ENCODE measurements at places on chromosomes 12 and 14.
A peak's percentile ranks its signal among the peaks of the same experiment; 100 is the strongest.

DNA sequence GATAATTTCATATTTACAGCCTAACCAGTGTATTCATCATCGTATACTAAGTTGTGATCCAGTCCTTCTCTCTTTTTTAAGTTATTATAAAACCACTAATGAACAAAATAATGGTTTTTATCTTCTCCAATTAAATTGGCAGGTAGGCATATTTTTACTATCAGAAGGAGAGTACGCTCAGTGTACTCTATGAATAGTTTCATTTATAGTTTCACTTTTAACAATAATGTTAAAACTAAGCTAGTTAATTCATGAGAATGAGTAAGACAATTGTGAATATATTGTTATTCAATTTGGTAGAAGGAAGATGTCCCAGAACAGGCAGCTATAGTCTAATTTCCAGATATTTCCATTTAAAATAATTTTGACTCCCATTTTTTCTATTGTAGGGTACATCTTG, 277.1 kb downstream of the RASSF9 start:
- DNase-seq: no peak

GRCh38 chr14:101476258-101476915, 84.9 kb upstream of the DIO3 start:
- no peak for DNase-seq

- DNase-seq: no peak
Observed at GRCh38 chr12:24625103-24625502, 323.8 kb downstream of the BCAT1 start.

DNA sequence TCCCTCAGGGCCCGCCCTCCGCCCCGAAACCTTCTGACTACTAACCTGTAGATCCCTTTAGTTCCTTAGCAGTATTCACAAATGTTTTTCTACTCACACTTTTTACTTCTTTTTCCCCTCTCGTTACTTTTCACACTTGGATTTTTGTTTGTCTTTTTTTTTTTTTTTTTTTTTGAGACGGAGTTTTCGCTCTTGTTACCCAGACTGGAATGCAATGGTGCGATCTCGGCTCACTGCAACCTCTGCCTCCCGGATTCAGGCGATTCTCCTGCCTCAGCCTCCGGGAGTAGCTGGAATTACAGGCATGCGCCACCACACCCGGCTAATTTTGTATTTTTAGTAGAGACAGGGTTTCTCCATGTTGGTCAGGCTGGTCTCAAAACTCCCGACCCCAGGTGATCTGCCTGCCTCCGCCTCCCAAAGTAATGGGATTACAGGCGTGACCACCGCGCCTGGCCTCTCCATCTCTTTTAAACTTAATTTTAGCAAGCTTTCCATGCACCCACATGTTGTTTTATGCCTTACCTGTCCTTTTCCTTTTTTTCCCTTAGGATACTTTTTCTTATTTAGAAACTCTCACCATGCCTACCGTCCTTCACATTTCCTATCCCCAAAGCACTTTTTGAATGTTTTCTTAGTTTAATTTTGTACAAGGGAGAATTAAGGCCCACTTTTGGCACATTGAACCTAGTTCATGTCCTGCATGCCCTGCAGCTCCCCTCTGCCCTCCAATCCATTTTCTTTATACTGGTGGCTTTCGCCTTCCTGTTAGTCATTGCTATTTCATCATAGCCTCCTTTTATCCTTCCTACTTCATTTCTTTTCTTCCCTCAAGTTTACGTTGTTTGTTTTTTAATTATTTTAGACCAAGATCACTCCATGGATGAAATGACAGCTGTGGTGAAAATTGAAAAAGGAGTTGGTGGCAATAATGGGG, 1.1 kb downstream of the SP1 start:
- peak; percentile 58 for DNase-seq

GRCh38 chr12:52867642-52868041, 18.8 kb upstream of the KRT78 start:
- DNase-seq: peak; percentile 79

DNA sequence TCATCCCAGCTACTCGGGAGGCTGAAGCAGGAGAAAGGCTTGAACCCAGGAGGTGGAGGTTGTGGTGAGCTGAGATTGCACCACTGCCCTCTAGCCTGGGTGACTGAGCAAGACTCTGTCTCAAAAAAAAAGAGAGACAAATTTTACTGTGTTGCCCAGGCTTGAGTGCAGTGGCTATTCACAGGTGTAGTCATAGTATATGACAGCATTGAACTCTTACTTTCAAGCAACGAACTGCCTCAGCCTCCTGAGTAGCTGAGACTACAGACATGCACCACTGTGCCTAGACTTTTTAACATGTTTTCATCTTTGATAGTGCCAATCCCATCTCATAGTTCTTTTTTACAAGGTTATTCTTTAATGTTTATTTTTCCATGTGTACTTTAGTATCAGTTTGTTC, 13.7 kb downstream of the ARID2 start:
- no peak for DNase-seq

- no peak for DNase-seq
Observed at GRCh38 chr14:52307376-52307775, 6.7 kb upstream of the PTGER2 start.

- no peak for DNase-seq
Observed at GRCh38 chr12:104643819-104644669, 187.3 kb downstream of the CHST11 start.
